ENCODE measurements at places on chromosomes 13 and 19.

- DNase-seq: no peak
These were observed 172.6 kb upstream of the ATXN8OS start for GRCh38 chr13:69935043-69935442.

DNA sequence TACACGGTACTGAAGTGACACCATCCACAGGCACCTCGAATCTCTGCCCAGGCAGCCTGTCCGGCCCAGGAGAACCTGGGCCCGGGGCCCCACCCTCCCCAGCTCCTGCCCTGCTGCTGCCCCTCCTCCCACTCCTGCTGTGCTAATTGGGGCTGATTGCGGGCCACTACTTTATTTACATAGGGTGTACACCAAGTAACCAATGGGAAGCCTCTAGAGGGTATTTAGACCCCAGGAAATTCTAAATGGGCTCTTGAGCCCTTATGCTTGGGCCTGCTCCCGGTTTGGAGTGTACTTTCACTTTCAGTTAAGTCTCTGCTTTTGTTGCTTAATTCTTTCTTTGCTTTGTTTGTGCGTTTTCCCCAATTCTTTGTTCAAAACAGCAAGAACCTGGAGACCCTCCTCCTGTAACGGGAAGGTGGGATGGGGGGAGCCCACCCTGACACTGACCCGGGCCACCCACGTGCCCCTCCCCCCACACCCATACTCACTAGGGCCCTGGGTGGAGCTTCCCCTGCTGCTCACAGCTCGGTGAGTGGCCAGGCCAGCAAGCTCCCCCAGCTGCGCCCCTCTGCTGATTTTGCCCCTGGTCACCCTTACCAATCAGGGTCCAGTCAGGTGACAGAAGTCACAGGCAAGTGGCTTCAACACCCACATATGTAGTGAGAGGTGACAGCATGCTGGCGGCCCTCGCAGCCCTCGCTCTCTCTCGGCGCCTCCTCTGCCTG is 9.4 kb downstream of the SCGB2B2 start:
- DNase-seq: no peak

DNA sequence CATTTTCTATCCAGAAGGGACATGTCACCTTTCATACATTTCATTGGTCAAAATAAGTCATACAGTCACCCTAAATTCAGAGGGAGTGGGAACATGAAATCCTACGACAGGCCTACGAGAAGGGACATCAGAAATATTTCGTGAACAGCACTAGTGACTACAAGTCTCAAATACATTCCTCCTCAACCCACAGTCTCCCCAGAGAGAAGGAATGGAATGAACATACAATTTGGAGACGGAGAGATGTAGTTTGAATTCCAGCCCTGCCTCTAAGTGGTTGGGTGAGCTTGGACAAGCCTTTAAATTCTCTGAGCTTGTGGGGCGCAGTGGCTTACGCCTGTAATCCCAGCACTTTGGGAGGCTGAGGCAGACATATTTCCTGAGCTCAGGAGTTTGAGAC is 9.9 kb downstream of the SERTM1 start:
- no peak for DNase-seq

DNA sequence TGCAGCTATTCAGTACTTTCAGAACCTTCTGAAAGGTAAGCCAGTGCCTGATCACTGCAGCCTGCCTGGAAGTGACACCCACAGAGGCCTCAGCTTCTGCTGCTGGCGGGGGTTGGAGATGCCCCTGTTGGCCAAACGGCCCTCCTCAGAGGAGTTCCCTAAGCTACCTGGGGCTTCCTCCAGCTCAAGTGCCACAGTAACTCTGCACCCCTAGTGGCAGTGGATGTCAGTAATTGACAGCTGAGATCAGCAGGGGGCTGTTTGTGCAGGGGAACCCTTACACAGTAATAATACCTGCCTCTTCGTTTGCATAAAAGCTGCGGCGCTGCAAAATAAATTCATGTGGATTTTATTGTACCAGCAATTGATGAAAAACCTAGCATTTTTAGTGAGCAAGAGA is 28.9 kb downstream of the TDRD12 start:
- DNase-seq: no peak

- no peak for DNase-seq
These were observed 5.7 kb upstream of the GARIN5A start for GRCh38 chr19:50482271-50482855.

GRCh38 chr13:99809926-99810325 is 161.6 kb downstream of the ZIC5 start:
- DNase-seq: no peak

GRCh38 chr13:82627183-82627582 is 1255.1 kb downstream of the SLITRK1 start:
- DNase-seq: no peak

DNA sequence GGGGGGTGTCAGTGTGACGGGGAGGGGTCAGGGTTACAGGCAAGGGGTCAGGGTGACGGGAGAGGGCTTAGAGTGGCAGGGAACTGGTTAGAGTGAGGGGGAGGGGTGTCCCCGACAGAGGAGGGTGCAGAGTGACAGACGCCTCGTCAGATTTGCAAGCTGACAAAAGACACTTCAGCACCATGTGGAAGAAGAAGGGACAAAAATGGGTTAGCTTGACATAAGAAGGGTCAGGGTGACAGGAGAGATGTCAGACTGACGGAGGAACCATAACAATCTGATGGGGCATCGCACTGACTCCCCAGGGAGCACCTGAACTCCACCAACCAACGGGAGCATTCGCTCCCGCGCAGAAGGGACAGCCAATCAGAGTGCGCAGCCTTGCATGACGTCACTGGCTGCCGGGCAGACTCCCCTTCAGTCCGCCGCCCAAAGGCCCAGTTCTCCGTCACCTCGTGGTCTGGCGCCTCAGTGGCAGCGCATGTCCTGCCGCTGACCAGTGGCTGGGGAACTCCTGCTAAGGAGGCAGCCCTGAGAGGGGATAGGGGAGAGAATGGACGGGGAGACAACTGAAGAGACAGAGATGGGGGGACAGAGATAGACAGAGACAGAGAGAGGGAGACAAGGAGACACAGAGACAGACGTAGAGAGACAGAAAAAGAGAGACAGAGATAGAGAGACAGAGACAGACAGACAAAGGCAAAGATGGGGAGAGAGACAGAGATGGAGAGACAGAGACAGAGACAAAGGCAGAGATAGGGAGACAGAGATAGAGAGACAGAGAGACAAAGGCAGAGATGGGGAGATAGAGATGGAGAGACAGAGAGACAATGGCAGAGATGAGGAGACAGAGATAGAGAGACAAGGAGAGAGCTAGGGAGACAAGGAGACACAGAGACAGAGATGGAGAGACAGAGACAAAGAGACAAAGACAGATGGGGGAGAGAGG is 30.2 kb downstream of the C19orf81 start:
- DNase-seq: no peak

DNA sequence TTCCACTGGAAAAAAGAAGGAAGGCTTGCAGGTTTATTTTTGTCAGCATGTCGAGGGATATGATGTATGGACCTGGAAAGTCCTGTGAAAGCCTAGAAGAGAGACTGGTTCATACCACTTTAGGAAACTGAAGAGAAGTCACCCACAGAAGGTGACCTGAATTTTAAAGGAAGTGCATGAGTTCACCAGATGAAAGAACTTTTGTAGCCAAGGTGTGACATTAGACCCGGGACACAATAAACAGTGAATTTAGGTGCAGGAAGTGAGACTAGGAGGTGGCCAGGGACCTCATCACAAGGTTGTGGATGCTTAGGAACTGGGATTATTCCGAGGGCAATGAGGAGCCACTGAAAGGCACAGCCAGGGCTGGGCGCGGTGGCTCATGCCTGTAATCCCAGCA is 79.1 kb downstream of the ZNF429 start:
- DNase-seq: no peak

DNA sequence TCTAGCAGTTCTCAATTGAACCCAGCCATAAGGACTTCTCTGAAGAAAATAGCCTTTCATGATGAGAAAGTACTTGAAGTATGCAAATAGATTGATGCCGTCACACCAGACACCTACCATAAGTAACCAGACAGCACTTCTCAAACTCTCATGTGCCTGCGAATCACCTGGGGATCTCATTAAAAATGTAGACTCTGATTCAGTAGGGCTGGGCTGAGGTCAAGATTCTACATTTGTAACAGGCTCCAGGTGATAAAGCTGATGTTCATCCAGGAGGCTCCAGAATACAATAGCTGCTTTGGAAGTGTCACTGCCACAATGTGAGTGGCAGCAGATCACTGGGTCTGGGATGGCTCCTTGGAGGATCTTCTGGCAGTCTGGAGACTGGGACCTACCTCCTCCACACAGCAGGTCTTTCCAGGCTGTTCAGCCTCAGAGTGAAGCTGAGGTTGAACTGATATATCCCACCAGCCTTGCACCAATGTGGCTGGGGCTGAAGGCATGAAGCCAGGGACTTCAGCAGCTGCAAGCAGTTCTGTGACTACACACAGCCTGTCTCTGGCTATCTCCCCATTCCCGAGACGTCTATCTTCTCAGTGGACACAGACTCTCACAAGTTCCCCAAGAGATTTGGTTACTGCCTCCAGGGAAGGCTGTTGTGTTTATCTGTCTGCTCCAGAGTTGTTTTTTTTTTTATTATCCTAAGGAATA is 9.1 kb downstream of the MBNL2 start:
- no peak for DNase-seq

DNA sequence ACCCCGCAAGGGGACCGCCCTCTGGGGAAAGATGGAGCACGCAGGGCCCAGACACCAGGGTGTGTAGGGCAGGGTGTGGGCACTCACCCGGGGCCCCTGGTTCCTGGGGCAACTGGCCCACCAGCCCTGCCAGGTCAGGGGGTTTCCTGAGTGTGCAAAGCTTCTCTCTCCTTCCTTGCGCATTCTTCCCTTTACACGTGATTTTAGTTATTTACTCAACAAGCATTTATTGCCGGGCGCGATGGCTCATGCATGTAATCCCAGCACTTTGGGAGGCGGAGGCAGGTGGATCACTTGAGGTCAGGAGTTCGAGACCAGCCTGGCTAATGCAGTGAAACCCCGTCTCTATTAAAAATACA is 20.4 kb downstream of the PRR36 start:
- no peak for DNase-seq

DNA sequence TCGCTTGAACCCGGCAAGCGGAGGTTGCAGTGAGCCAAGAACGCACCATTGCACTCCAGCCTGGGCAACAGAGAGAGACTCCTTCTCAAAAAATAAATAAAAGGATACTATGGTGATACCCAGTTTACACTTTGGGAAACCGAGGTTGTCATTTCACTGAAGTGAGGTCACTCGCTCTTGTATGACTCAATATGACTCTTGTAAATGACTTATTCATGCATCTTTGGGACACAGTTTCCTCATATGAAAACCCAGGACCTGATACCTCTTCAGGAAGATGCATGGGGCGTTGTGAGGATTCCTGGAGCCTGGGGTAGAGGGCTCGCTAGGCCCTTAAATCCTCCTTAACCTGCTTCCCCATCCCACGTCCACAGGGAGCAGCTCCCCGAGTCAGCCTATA is 4.5 kb downstream of the PSMD8 start:
- no peak for DNase-seq

DNA sequence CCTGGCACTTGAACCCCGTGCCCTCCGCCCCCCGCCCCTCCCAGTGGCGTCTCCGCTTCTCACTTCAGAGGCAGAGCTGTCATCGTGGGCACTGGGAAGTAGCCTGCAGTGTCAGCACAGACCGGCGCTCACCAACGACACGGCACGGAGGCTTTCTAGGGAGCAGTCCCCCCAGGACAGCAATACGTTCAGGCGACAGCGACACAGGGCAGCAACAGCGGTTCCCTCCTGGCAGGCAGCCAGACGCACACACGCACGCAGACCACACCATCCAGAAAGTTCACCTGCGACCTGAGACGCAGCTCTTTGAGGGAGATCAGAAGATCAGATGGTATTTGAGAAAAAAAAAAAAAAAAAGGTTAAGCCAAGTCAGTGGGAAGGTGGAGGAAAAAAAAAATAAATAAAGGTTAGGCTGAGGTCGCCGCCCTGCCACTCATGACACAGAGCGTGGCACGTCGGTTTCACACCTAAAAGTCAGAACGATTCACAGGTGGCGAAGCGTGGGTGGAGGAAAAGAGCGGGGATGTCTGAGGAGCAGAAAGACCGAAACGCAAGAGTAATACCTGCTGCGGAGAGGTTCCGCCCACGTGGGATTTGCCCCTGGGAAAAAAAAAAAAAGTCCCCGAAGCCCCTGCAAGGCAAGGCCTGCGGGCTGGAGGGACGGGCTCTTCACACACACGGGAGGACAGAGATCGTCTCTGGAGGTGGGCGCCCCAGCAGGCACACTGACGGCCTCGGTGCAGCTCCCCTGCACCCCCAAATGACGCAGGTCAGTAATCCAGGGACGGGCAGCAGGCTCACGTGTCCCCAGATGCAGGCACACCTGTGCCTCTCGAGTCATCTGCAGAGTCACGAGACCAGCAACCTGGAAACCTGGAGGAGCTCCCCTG is 94.5 kb downstream of the GNG7 start:
- DNase-seq: no peak

GRCh38 chr19:33443638-33444561 is 70.4 kb downstream of the CEBPG start:
- DNase-seq: no peak

DNA sequence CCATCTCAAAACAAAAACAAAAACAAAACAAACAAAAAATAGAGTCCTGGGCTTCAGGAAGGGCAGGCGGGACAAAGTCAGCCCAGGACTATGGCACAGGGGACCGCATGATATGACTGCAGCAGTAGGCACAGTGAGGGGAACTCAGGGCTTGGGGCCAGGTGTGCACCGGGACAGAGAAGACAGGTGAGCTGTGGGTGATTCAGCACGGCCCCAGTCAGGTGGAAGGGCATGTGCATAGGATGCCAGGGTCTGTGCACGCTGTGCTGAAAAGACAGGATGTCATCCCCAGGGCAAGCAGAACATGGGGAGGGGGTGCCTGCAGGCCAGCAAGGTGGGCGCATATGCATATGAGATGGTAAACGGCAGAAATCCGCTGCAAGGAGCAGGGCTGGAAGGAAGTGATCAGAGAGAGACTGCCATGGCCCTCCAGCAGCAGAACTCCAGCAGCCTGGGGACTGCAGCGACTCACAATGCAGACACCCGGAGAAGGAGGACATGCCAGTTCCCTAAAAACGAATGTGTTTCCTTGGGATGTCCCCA is 15.0 kb downstream of the EPS15L1 start:
- DNase-seq: no peak

DNA sequence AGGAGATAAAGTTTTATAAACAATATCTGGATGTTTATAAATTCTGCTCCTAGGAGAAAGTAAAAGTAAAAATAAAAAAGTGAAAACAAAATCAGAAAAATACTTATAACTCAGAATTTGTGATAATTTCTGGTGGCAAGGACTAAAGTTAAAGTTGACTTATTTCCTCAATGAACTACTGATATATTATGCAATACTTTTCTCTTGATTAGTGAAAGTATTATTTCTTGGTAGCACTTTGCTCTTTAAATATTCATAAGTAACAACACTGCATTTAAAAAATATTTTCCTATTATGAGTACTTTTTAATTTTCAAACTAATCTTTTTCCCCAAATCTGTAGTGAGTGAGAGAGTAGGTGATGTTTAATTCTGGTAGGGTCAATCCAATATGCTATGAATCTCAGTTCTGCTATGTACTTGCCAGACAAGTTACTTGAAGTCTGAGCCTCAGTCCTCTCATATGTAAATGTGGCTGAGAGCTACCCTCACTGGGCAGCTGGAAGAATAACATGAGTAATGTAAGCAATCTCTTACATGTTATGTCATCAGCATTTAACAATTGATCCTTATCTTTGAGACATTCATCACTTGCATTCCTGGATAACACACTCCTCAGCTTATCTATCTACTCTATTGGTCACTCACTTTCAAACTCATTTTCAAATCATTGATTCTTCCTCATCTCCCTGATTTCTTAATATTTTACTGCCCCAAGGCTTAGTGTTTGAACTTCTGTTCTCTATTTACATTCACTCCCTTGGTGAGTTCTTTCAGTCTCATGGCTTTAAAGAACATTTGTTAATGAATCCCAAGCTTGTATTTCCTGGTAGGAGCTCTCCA is 239.0 kb downstream of the RGCC start:
- peak; percentile 25 for DNase-seq

GRCh38 chr13:113470073-113470472 is 16.8 kb upstream of the ADPRHL1 start:
- DNase-seq: no peak

All from iPS DF 19.7 (cell line).